ENCODE measurements at places on chromosomes 7 and 10.

DNA sequence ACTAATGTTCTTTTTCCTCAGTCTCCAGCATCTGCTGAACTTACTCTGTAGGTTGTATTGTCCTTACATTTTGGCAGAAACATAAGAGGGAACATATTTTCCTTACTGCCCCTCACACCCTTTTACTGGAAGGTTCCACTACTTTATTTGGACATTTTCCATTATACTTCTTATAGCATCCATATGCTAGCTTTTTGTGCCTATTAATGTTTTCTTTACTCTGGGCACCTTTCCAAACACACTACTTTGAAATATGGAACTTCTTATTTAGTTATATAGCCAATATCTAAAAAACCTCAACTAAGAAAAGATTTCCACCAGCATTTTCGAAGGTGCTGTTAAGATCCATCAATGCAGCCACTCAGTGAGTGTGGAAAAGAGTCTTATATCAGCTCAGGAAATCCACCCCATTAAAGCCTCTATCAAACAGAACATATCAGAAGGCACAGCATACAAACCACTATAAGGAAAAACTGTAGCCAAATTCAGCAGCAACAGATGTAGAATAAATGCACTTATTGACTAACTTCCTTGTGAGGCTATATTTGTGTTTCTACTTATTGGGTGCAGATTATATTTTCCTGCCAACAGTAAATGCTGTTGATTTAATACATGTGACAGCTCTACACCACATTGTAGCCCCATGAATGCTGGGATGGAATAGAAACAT is 272.5 kb upstream of the SEMA3E start:
- DNase-seq: no peak

DNA sequence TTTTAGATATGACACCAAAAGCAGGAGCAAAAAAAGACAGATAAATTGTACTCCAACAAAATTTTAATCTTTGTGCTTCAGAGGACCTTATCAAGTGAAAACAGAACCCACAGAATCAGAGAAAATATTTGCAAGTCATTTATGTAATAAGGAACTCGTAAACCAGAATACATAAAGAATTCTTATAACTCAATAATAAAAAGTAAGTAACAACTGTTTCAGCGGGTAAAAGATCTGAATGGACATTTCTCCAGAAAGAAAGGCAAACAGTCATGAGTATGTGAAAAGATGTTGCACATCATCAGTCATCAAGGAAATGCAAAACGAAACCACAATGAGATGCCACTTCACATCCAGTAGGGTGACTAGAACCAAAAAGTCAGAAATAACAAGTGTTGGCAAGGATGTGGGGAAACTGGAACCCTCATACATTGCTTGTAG is 167.7 kb upstream of the KCTD7 start:
- no peak for DNase-seq

DNA sequence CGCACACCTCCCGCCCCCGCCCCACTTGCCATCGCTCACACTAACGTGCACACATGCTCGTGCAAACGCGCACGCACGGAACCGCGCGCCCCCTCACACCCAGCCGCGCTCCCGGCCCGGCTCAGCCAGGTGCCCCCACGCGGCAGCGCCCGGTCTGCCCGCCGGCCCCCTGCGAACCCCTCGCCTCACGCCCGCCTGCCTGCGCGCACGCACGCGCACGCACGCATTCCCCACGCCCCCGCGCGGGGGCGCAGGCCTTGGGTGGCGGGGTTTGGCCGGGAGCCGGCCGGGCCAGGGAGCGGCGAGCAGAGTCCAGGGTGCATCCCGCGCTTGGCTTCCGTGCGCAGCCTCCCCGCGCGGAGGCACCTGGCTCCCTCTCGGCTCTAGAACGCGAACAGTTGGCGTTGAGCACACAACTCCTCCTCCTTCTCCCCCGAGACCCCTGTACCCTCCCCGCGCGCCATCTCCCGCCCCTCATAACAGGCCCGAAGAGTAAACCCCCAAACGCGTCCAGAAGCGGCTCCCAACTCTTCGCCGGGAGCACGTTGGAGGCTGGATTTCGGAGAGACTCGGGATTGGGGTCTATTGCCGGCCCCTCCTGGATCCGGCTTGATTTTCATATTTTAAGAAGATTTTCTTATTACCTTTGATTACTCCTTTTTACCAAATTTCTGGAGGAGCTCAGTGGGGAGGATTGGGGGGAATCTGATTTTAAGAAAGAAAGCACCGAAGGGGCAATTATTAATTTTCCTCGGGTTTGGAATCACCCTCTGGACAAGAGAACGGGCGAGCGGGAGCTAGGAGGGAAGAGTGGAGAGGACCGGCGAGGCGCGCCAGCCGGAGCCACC is 527 bp upstream of the SORCS3 start:
- DNase-seq: no peak

DNA sequence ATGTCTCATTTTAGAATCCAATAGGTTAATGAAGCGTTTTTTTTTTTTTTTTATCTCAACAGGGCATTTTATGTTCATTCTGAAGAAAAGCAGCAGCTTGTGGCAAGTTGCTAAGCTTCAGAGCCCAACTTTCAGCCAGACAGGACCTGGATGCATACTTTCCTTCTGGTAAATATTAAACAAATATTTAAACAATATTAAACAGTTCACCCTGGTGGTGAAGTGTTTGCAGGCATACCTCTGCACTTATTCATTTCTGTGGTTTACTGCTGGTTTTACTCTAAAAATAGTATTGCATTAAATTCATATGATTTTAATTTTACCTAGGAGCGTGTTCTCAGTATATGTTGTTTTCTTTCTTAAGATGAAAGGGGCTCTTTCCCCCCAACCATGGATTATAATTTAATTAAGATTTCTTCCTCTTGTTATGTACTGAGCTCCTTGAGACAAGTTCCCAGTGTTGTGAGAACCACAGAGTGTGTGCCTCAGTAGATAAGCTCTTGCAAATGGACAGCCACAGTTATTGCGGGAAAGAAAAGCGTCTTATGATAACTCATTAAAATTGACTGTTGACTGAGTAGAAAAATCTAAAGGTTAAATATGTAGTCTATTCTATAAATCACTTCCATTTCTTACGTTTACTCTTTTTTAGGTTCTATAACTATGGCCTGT is 155.8 kb downstream of the MALRD1 start:
- DNase-seq: no peak

- no peak for DNase-seq
Observed at GRCh38 chr7:42247301-42247700, 10.3 kb upstream of the GLI3 start.

- no peak for DNase-seq
Observed at GRCh38 chr7:36275735-36276284, 113.9 kb upstream of the ANLN start.

DNA sequence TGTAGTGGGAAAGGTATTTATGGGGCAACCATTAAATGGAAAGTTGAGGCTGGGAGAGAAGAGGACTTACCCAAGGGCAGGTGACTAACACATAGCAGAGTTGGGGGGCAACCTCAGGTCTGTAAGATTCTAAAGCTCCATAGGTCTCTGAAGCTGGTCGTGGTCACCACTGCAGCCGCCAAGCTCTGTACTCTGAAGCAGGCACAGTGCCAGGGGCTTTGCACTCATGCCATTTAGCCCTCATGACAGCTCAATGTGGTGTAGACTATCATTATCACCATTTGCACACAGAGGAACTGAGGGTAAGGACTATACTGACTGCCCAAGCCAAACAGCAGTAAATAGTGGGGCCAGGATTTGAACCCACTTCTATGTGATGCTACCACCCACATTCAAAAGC is 32.5 kb upstream of the TMEM273 start:
- no peak for DNase-seq

DNA sequence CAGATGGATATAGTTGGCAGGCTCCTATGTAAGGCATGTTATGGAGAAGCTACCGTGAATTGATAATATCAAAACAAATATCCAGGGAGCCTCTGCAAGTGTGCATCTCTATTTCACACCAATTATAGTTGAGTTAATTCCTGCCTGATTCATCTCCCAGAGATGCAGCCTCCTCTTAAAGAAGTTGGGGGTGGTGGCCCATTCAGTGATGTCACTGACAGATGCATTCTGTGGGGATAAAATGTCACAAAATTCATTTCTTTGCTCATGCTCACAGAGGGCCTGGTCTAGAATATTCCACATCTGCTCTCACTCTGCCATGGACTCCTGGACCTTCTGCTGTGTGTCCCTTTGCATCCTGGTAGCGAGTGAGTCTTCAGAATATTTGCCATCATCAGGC is 189.1 kb upstream of the PRSS1 start:
- DNase-seq: no peak

DNA sequence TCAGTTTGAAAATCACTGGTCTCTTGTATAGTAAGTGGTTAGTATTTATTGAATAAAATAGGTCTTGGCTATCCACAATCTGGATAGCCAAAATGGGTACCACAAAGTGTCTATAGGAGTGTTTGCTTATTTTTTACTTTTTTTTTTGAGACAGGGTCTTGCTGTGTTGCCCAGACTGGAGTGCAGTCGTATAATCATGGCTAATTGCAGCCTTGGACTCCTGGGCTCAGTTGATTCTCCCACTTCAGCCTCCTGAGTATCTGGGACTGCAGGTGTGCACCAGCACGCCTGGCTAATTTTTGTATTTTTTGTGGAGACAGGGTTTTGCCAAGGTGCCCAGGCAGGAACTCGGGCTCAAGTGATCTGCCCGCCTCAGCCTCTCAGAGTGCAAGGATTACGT is 2.8 kb downstream of the RBM33 start:
- DNase-seq: no peak

- DNase-seq: no peak
Observed at GRCh38 chr7:130994378-130995115, 260.5 kb upstream of the KLF14 start.

DNA sequence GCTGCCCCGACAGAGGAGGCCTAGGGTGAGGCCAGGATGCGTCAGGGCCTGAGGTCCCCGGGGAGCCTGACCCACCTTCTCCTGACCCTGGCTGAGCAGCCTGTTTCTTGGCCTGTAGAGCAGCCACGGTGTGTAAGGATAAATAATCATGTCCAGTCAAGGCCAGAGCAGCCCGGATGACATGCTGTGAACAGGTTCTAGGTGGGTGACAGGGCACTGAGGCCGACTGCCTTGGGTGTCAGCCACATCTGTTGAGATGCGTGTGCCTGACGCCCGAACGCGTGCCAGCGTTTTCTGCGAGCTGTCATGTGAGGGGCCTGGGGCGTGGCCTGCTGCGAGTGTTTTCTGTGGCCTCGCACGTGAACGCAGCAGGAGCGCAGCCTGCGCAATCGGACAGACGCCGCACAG is 118.3 kb downstream of the FAM53B start:
- no peak for DNase-seq

- no peak for DNase-seq
Observed at GRCh38 chr10:74871595-74872382, 45.4 kb downstream of the KAT6B start.

- DNase-seq: no peak
Observed at GRCh38 chr7:157466867-157467261, 130.1 kb downstream of the DNAJB6 start.

DNA sequence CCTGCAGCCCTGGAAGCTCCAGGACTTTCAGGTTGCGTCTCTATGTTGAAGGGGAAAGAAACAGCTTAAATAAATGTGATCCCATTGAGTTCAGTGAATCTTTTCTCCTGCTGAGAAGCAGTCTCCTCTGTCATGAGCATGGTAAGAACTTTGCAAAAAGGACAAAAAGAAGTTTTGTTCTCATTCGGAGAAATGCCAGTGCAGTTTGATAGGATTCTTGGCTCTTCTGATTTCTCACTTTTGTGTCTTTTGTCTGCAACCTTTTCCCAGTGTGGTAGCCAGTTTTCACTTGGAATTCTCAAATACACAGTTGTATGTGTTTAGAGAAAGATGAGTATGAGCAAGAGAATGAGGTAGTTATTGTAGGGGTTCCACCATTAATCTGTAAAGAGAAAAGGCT is 64.3 kb downstream of the AP3M1 start:
- no peak for DNase-seq

GRCh38 chr7:73363225-73364005 is 35.5 kb downstream of the FKBP6 start:
- DNase-seq: no peak
